ENCODE measurements at places on chromosomes 11 and 22.

- no peak for DNase-seq
Observed at GRCh38 chr11:22584976-22585375, 40.6 kb downstream of the FANCF start.

GRCh38 chr22:25410849-25411248, 153.6 kb upstream of the GRK3 start:
- DNase-seq, result peak; percentile 15

DNA sequence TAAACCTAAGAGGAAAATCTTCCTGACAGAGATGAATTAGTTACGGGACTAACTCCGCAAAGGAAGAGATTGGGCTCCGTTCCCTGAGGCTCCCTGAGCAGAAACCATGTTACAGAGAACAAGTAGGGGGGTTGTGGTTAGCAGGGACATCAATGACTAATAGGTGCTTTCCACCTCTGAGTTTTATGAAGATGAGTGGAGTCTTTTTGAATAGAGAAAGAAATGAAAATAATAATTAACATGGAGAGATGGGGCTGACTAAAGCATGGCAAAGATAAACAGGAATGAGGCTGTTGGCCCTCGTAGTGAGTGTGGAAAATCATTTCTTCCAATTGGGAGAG, 47.5 kb upstream of the PICALM start:
- DNase-seq, result peak; percentile 72

DNA sequence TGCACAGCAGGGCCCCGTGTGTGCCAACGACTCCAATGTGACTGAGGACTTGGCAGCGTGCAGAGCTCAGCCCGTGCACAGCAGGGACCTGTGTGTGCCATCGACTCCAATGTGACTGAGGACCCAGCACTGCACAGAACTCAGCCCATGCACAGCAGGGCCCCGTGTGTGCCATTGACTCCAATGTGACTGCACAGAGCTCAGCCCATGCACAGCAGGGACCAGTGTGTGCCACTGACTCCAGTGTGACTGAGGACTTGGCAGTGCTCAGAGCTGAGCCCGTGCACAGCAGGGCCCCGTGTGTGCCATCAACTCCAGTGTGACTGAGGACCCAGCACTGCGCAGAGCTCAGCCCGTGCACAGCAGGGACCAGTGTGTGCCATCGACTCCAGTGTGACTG, 347.8 kb upstream of the B3GAT1 start:
- DNase-seq, result no peak

DNA sequence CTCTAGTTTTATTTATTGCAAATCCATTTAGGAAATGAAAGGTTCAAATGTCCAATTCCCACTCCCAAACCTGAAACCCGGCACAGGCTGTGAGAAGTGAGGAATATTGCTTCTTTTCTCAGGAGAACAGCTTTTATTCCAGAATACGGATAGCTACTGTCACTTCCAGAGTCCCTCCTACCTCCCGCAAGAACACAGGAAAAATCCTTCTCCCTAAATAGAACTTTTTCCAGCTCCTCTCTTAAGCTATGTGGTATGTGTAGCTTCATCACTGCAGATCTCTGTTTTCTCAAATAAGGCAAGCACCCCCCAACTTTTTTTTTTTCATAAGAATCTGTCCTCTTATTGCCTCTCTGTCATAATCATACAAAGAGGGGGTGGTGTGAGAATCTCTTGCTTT, 126.8 kb downstream of the LARGE1 start:
- DNase-seq, result no peak

- DNase-seq, result no peak
Observed at GRCh38 chr11:110763249-110764011, 51.2 kb upstream of the ARHGAP20 start.

- DNase-seq, result no peak
Observed at GRCh38 chr11:79237091-79237490, 203.7 kb downstream of the TENM4 start.

- DNase-seq, result no peak
Observed at GRCh38 chr11:4643682-4644081, at the start of gene OR51E1. Gene OR51E1 (plus strand): TSS chr11:4643982. CDS start chr11:4652527, 8,545 bp downstream.

GRCh38 chr11:61683961-61684869, 4.0 kb downstream of the DAGLA start:
- no peak for DNase-seq

DNA sequence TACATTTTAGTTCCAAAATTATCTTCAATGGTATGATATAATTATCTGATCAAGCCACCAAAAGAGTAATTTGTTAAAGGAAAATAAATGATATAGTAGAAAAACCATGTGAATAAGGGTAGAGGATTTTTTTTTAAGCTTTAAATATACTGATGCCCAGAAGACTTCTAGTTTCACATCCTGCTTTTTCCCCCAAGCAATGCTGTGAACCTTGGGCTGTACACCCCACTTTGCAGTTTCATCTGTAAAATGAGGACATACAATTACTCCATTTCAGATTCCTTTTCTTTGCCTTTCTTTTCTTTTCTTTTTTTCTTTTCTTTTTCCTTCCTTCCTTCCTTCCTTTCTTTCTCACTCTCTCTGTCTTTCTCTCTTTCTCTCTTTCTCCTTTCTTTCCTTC, 1125.4 kb downstream of the DLG2 start:
- no peak for DNase-seq

Data from GM13976 (cell line).